ENCODE measurements at places on chromosomes 13 and 19.

- DNase-seq, result no peak
Measured at GRCh38 chr13:104436555-104436954, 1370.3 kb upstream of the SLC10A2 start.

- no peak for DNase-seq
Measured at GRCh38 chr19:28855216-28855615, 357.7 kb downstream of the UQCRFS1 start.

GRCh38 chr19:1999856-2000515, 15.5 kb downstream of the BTBD2 start:
- DNase-seq, result peak; percentile 48

DNA sequence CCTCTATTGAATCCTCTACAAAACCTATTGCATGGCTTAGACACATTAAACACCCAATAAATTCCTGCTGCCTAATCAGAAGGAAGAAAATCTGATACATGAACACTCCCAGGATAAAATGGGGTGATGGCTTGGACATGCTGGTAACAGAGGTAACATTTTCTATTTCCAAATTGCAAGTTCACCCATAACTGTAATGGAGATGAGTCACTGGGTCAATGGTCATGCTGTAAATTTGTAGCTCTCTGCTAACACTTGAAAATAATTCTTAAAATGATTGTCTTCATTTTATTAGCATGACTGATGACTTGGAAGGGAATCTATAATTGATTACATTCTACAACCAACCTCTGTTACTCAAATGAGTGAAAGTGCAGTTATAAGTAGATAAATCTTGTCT, 434.1 kb downstream of the FGF14 start:
- no peak for DNase-seq

GRCh38 chr13:112928972-112929782, 39.8 kb upstream of the MCF2L start:
- DNase-seq, result no peak

GRCh38 chr13:30739761-30740642, 4.7 kb downstream of the ALOX5AP start:
- peak; percentile 90 for DNase-seq

Data from GM12865 (cell line).